Esophagus muscularis mucosa (tissue), 4 donors: ENCODE measurements at places on chromosomes 2 and 18. TPM values are rescaled to one million over a fixed set of nuclear protein-coding genes. Genes with fewer than 3 reads are reported as not detected.

DNA sequence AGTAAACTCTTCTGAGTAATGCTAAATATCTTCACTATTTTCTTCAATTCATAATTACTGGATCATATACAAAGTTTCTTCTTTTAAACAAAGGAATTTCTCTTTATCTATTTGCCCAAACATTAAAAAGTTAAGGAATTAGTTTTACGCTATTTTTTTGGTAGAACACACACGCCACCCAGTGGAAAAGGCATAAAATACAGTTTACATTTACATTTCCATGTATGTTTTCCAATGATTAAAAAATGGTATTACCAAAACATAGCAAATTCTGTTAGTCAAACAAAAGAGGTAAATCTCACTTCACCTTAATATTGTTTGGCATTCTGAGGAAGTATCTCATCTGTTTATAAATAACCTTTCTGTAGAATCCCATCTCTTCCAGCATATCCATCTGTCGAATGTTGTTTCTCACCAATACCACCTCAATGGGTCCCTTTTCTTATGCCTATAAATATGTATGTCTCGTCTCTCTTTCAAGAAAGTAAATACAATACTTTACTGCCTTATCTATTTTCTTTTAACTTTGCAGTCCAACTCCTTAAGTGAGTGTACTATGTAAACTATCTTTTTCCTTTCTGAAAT is 7.2 kb downstream of the BOLL start:
- H3K27me3 ChIP-seq, result peaks cover 4% of the 10 kb centered on the region

GRCh38 chr2:105409717-105410116 is 10.9 kb upstream of the FHL2 start:
- H3K4me1 ChIP-seq, result peaks cover 30% of the 10 kb centered on the region
- H3K36me3 ChIP-seq, result no peaks in the 10 kb centered on the region
- no peaks in the 10 kb centered on the region for H3K27me3 ChIP-seq

DNA sequence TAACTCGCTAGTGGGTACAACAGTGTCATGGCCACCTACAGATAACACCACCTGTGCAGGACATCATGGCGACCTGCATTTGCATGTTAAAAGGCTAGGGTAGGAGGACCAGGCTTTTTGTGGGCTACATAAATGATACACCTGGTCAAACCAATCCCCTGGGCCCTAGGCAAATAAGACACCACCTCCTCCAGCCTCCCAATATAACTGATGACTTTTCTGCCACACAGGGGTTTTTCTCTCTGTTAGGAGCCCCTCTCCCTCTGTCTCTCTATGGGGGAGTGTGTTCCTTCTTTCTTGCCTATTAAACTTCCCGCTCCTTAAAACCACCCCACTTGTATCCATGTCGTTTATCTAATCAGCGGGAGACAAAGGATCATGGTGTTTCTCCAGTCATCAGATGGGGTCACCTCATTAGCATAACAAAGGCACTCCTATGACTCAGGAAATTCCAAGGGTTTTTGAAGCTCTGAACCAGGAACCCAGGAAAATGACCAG is 10.8 kb upstream of the BUB1 start:
- H3K27me3 ChIP-seq, result peaks cover 4% of the 10 kb centered on the region
- H3K4me1 ChIP-seq, result no peaks in the 10 kb centered on the region
- no peaks in the 10 kb centered on the region for H3K36me3 ChIP-seq
- H3K4me3 ChIP-seq, result no peak overlapping the region
- H3K27ac ChIP-seq, result no peak overlapping the region

DNA sequence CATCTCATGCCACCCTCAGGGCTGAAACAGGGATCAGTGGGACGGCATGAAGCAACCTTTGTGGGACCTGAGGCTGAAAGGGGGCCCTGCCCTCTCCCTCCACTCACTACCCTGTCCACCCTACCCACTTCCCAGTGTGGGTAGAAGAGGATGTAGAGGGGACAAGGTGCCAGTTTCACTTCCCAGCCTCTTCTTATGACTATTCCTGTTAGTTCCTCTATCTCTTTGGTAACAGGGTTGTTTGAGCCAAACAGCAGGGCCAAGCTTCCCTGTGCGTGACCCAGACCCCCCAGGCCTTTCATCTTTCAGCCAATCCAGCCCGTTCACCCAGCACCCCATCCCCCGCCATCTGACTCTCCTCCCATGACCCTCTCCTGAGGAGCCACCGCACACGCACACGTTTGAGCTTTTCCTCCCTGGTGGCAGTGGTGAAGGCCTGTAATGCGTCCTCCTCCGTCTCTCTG is 82.3 kb downstream of the STPG4 start:
- H3K27me3 ChIP-seq, result no peaks in the 10 kb centered on the region
- no peak overlapping the region for H3K4me3 ChIP-seq
- peak overlapping the region; percentile 90 for H3K27ac ChIP-seq
- no peak for DNase-seq

- H3K27me3 ChIP-seq, result no peaks in the 10 kb centered on the region
- no peak overlapping the region for H3K4me3 ChIP-seq
- H3K27ac ChIP-seq, result no peak overlapping the region
- no peaks in the 10 kb centered on the region for H3K36me3 ChIP-seq
- no peaks in the 10 kb centered on the region for H3K4me1 ChIP-seq
- DNase-seq, result no peak
Observed at GRCh38 chr2:65688141-65688886, 255.9 kb upstream of the SPRED2 start.

GRCh38 chr2:185979546-185980071 is 241.0 kb downstream of the FSIP2 start:
- H3K27me3 ChIP-seq, result no peaks in the 10 kb centered on the region
- no peak overlapping the region for H3K27ac ChIP-seq
- no peaks in the 10 kb centered on the region for H3K36me3 ChIP-seq

- H3K4me3 ChIP-seq, result no peak overlapping the region
- H3K27me3 ChIP-seq, result no peaks in the 10 kb centered on the region
- H3K27ac ChIP-seq, result no peak overlapping the region
- no peaks in the 10 kb centered on the region for H3K36me3 ChIP-seq
- no peak for DNase-seq
Observed at GRCh38 chr2:208379192-208379591, 27.4 kb upstream of the PTH2R start.

DNA sequence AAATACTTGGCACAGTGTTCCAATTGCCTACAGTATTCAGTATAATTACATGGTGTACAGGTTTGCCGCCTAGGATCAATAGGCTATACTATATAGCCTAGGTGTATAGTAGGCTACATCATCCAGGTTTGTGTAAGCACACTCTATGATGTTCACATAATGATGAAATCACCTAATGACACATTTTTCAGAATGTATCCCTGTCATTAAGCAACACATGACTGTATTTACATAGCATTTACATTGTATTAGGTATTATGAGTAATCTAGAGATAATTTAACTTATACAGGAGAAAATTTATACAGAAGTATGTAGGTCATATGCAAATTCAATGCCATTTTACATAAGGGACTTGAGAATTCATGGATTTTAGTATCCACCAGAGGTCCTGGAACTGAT is 35.4 kb downstream of the SCN7A start:
- H3K4me1 ChIP-seq, result no peaks in the 10 kb centered on the region
- no peak overlapping the region for H3K4me3 ChIP-seq
- no peak for DNase-seq
- H3K36me3 ChIP-seq, result no peaks in the 10 kb centered on the region
- H3K27ac ChIP-seq, result no peak overlapping the region

- peaks cover 18% of the 10 kb centered on the region for H3K4me1 ChIP-seq
- no peak overlapping the region for H3K4me3 ChIP-seq
- DNase-seq, result no peak
Observed at GRCh38 chr2:232518844-232519243, 1.3 kb upstream of the PRSS56 start.

DNA sequence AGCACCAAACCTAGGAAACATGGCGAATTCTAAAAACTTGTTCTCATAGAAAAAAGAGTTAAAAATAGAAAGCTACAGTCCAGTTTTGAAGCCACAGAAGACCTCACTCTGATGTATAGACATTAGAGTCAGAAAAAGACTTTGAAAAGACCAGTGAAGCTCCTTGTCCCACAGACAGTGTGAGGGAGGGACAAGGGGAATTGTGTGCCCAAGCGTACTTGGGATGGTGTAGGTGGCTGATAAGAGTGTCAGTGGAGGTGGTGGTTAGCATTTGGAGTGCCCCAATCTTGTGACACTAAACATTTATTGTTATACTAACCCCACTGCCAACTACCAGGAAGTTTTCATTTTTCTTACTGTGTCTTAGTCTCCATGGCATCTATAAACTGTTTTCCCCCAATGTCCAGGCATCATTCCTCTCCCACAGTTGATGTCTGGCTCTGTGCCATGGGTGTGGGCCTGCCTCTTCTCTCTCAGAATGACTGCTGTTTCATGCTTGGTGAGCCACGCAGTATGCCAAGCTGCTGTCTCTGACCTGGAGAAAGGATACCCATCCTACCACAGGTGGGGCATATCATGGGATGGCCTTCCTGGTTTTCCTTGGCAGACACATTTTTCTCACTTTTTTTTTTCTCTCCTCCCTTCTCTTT is 161.4 kb downstream of the RPIA start:
- peaks cover 15% of the 10 kb centered on the region for H3K27me3 ChIP-seq
- no peak overlapping the region for H3K4me3 ChIP-seq
- H3K36me3 ChIP-seq, result no peaks in the 10 kb centered on the region
- no peak overlapping the region for H3K27ac ChIP-seq
- DNase-seq, result no peak

GRCh38 chr18:1665079-1665478 is 760.4 kb downstream of the ADCYAP1 start:
- H3K4me3 ChIP-seq, result no peak overlapping the region
- DNase-seq, result no peak
- H3K4me1 ChIP-seq, result no peaks in the 10 kb centered on the region
- no peaks in the 10 kb centered on the region for H3K27me3 ChIP-seq

DNA sequence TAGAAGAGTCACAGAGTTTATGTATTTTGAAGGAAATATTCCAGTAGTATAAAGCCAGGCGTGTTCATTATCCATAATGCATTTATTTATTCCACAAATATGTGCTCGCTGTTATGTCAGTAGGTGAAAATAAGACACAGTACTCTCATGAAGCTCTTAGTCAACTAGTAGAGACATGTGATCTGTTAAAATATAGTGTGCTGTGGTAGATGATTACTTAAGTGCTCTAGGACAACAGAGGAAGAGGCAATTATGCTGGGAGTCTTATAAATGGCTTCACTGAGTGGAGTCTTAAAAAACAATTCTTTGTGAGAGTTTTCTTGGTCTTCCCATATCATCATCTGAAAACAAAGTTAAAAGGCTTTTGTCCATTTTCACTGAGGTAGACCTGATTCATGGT is 457.3 kb downstream of the XIRP2 start:
- H3K27ac ChIP-seq, result no peak overlapping the region
- no peak for DNase-seq
- no peaks in the 10 kb centered on the region for H3K36me3 ChIP-seq
- no peaks in the 10 kb centered on the region for H3K27me3 ChIP-seq
- no peak overlapping the region for H3K4me3 ChIP-seq
- no peaks in the 10 kb centered on the region for H3K4me1 ChIP-seq

DNA sequence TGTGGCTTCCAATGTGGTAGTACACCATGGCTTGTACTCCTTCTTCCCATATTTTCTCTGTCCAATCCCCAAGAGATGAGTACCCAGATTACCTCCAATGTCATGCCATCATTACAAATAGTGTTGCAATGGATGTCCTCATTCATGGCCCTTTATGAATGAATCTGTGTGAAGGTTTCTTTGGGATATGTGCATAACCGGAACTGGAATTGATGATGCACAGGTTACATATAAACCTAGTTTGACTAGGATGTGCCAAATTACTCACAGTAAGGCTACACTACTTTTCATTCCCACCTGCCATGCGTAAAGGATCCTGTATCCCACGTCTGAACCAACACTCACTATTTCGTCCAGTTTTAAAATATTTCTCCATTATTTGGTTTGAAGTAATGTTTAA is 173.9 kb upstream of the CXCR4 start:
- H3K36me3 ChIP-seq, result no peaks in the 10 kb centered on the region
- no peak overlapping the region for H3K4me3 ChIP-seq
- no peaks in the 10 kb centered on the region for H3K4me1 ChIP-seq

DNA sequence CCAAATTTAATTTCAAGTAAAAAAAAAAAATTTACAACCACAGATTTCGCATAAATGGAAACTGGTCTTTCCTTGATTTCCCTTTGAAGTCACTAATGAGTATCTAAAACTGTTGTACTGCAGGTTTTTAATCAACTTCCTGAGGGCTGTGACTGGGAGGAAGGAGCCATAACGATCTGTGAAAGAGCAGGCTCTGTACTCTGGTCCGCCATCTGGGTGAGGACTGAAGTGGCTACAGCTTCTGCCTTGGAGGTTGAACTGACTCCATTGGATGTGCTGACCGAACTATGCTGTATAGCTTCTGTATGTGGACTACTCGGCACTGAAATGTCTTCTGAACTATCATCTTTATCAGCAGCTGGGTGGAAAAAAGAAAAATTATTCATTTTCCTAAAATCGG is 69.3 kb upstream of the CHN1 start:
- no peak overlapping the region for H3K27ac ChIP-seq
- H3K36me3 ChIP-seq, result peaks cover 46% of the 10 kb centered on the region
- H3K27me3 ChIP-seq, result no peaks in the 10 kb centered on the region
- no peaks in the 10 kb centered on the region for H3K4me1 ChIP-seq
- no peak for DNase-seq

- H3K36me3 ChIP-seq, result no peaks in the 10 kb centered on the region
- peak within 1 kb of the TSS; percentile 93 for H3K27ac ChIP-seq
- H3K4me3 ChIP-seq, result peak within 1 kb of the TSS; percentile 91
- peaks cover 25% of the 10 kb centered on the region for H3K4me1 ChIP-seq
- DNase-seq, result peak; percentile 95
- H3K27me3 ChIP-seq, result no peaks in the 10 kb centered on the region
Observed at GRCh38 chr2:174486563-174487107, at the start of gene GPR155. Gene GPR155, minus strand, starts transcription at chr2:174487029. Its CDS starts 5,073 bp downstream, at chr2:174481956.

DNA sequence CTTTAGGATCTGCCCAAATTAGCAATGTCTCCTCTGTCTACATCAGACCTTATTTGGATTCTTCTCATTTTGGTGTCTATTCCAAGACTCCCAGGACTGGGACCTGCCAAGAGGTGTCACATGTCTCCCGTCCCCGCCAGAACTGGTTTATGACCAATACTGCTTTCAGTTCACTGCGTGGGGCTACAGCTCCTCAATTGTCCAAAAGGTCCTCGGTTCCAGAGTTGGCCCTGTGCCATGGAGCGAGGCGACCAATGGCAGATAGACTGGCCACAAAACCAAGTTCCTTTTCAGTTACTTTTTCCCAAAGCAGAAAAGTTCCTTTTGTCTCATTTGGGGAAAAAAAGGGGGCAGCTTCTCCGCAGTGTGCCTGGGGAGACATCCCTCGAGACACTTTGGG is 144.1 kb upstream of the ZNF236 start:
- no peak overlapping the region for H3K27ac ChIP-seq
- no peaks in the 10 kb centered on the region for H3K36me3 ChIP-seq
- H3K4me1 ChIP-seq, result no peaks in the 10 kb centered on the region
- no peak overlapping the region for H3K4me3 ChIP-seq

CTLA4 gene
- total RNA-seq, result not detected

ASIC4 gene
- total RNA-seq, result not detected

DAPL1 gene
- total RNA-seq, result not detected

CASP10 gene
- 7.3 TPM for total RNA-seq

KRTCAP3 gene
- total RNA-seq, result not detected

AGBL5 gene
- 29.2 TPM for total RNA-seq
